ENCODE measurements at places on chromosomes 3 and 15. TPM values are rescaled to one million over a fixed set of nuclear protein-coding genes. Genes with fewer than 3 reads are reported as not detected.

DNA sequence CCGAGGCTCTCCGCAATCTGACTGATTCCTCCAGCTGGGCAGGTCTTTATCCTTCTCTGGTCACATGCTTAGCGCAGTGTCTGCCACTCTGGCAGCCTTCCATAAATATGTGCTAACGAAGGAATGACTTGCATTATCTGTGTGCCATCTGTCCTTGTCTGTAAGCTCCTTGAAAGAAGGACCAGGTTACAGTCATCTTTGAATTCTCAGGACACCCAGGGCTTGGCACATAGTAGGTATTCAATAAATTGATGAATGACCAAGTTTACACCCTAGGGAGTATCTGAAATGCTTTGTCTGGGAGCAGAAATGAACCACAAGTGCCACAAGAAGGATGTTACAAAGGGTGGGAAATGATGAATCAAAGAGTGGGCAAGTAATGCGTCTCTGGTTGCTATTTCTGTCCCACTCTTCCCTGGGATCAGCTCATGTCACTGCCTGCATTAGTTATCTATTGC lies 16.5 kb upstream of the FAM3D start:
- no peak for DNase-seq

Gene IGSF11
- not detected for total RNA-seq

Gene MYRIP
- total RNA-seq: not detected

GRCh38 chr3:53243165-53243564 lies 12.7 kb downstream of the TKT start:
- DNase-seq: no peak

Measured in IMR-90 (cell line).